Urothelium cell line (cell line): ENCODE measurements at places on chromosomes 13 and 19.
A peak's percentile ranks its signal among the peaks of the same experiment; 100 is the strongest.

GRCh38 chr19:2266183-2266993 lies 10.2 kb upstream of the JSRP1 start:
- DNase-seq = peak; percentile 68

- no peak for DNase-seq
Observed at GRCh38 chr13:98570929-98571372, 6.0 kb downstream of the STK24 start.

DNA sequence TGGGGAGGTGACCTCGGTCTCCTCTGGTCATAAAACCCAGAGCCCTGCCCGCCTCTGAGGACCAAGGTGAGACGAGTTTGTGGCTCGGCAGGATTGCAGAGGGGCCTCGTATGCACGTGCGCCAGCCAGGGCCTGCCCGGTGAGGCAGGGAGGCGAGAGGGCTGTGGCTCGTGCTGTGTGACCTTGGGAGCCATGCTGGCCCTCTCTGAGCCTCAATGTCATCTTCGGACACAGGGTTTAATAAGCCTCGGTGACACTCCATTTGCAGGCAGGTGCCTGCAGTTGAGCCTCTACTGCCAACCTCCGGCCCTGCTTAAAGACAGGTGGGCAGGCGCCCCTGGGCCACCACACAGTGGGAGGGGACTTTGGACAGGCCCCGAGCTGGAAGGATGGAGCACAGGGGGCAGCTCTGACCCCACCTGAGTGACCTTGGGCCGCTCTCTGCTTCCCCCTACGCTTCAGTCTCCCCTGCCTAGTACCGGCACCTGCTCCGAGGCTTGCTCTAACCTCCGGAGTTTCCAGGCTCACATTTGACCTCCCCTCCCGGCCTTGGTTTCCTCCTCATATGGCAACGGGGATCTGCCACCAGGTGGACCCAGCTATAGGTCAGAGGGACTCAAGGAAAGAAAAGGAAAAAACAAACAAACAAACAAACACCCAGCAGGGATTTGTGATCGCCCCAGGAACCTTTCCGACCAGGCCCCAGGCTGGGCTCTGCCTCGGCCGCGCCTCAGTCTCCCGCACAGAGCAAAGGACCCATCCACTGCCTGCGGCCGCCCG lies 3.1 kb downstream of the ZBTB7A start:
- DNase-seq = no peak

DNA sequence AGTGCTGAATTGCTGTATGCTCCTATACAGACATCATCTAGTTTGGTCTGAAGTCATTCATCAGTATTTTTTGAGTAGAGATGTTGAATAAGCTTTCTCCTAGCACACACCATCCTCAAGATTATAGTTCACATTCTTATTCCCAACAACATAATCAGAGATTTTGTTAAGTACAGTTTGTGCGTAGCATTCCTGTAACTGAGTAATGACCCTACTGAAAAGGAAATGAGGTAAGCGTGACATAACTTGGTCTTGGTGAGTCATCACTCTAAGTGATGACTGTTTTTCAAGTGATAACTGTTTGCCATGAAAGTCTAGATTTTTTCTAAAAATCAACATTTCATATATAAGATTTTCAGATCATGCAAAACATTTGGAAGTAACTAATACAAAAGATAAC lies 18.5 kb upstream of the FAM216B start:
- DNase-seq = peak; percentile 6

- DNase-seq = no peak
Observed at GRCh38 chr13:73224703-73225102, 165.9 kb downstream of the KLF5 start.

DNA sequence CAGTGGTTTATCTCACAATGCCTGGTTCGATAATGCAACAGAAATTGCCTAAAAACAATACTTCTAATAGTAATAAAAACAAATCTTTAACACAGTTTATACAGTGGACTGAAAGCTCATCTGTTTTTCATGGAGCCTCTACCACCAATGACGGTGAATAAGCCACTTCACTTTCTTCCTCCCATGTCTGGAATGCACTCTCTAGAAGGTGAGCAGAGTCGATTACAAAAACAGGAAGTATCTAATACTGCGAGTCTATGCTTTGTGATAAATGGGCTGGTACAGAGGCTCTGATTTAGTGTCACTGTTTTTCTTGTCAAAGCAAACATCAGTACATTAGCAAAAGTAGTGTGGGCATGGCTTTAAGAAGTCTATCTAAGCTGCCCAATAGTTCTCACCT lies 1348.6 kb upstream of the SLC10A2 start:
- DNase-seq = no peak

GRCh38 chr13:99356262-99357091 lies 49.3 kb upstream of the GPR183 start:
- no peak for DNase-seq

- peak; percentile 29 for DNase-seq
Observed at GRCh38 chr19:43574424-43575155, 737 bp downstream of the XRCC1 start.

DNA sequence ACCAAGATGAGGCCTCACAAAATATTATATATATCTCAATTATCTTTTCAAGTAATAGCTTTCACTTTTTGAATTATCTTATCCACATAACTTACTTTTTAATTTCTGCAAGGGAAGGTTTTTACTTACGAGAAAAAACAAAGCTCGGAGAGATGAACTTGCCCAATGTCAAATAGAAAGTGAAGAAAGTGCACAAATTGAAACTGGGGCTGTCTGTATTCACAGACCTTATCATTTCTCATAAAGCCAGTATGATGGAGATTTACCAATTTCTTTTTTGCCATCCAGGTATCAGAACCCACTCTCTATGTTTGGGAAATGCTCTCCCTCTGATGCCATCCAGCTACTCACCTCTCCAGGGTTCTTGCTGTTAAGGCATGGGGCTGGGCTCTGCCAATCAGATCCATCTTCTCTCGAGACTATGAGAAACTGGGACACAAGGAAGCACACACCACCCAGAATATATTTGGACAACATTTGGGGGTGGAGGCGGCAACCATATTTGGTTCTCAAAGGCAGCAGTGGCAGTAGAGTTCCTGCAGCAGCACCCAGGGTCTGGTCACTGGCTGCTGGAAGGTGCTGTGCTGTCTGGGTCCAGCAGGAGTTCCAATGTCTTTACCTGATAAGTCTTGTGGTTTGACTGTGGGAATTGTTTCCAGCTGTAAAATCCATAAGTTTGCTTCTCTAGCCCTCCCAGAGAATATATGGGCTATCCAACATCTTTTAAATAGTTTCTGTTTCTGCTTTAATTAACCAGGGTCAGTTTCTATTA lies 45.8 kb upstream of the SCEL start:
- DNase-seq = no peak

GRCh38 chr13:36685927-36686326 lies 12.1 kb downstream of the SERTM1 start:
- no peak for DNase-seq

DNA sequence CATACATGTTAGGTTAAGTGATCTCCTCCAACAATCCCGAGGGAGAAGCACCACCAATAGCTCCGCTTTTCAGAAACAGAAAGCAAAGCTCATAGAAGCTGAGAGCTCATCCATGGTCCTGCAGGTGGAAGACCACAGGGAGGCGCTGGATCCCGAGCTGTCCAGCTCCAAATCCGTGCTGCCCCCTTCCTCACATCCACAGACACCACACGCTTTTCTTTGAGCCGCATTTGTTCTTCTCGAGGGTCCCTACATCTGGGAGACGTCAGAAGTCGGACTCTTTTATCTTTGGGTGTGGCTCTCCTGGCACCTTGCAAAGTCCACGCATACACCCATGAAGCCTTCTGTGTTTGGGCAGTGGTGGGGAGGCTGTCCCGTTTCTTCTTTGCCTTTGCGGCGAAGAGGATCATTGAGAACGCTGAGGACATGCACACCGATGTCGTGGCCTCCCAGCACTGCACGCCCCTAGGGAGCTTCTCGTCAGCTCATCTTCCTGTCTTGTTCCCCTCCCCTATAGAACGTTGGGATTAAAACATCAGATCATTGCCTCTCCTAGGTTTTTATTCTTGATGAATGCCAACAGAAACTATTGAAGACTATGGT lies 184.8 kb downstream of the TEX29 start:
- DNase-seq = peak; percentile 29

DNA sequence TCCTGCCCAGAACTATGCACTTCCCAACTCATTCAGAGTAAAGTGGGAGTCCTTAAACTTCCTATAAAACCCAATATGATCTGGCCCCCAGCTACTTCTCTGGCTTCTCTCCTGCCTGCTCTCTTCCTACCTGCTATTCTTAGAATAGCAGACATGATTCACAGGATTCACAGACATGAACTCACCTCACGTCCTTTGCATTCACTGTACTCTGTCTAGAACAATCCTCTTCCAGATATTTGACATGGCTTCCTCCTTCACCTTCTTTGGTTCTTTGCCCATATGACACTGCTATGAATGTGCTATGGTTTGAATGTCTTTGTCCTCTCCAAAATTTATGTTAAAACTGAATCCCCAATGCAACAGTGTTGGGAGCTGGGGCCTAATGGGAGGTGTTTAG lies 154.9 kb downstream of the UGGT2 start:
- no peak for DNase-seq

DNA sequence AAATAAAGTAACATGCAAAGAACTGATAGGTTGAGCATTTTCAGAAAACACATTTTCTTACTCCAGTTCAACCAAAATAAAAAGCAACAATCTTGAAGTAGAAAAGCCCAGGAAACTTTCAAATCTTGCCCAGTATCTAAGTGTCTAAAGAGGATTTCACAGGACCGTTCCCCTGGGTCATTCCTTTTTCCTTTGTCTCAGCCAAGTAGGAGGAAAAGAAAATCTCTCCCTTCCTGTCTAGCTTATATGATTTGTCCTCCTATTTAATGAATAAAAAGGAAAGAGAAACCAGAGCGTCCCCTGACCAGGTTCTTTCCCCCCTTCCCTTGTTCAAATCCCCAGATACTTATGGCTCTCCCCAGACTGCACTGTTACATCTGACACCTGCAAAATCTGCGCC lies 248.0 kb downstream of the KCTD12 start:
- no peak for DNase-seq

- DNase-seq = no peak
Observed at GRCh38 chr19:12913011-12913561, 6.0 kb downstream of the SYCE2 start.

GRCh38 chr13:46184277-46184699 lies 2.3 kb upstream of the LCP1 start:
- DNase-seq = peak; percentile 11

DNA sequence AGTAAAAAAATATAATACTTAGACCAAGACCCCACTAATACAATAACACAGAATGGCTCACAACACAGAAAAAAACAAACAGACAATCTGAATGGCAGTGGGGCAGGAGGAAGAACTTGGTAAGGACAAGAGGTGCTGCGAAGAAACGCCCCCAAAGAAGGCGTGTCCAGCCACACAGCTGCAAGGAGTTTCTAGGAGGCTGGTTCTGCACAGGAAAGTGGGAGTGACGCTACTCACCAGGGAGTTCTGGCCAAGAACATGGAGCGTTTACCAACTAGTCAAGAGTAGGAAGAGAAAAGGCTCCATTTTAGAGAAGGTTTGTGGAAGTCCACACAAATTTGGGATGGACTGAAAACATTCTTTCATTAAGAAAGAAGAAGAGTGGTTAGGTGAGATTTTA lies 95.3 kb upstream of the SLC15A1 start:
- no peak for DNase-seq

- DNase-seq = no peak
Observed at GRCh38 chr13:61901946-61902541, 486.4 kb upstream of the PCDH20 start.

DNA sequence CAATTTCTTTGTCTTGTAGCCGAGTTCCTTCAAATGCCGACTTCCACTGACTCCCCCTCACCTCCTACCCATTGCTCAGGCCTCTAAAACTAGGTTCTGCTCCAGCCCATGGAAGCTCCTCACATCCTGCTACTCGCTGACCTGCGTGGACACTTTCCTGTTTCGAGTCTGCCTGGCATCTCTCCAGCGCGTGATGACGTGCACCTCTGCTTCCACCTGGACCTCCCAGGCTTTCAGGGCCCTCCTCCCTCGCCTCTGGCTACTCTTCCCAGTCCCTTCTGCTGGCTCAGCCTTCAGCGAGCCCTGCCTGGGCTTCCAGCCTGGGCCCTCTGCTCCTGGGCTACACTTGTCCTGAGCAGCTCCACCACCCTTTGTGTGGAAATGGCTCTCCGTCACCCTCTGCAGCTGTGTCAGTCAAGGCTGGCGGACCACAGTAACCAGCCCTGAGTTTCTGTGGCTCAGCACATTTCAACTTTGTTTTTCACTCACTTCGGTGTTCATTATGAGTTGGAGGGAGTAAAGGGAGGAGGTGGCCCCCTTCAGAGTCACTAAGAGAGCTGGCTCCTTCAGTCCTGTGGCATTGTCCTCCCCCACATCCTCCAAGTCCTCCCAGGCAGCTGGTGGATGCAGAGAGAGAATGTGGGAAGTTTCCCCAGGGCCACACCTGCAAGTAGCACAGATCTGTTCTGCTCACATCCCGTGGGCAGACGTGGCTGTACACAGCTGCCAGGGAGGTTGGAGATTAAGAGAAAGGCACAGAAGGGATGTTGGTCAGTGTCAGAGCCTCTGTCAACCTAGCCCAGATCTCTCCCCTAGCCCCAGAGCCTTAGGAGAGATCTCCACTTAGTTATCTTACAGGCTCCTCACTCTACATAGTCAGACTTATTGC lies 49.4 kb downstream of the SERP2 start:
- no peak for DNase-seq

GRCh38 chr13:113948034-113948742 lies 25.7 kb downstream of the C13orf46 start:
- DNase-seq = no peak

DNA sequence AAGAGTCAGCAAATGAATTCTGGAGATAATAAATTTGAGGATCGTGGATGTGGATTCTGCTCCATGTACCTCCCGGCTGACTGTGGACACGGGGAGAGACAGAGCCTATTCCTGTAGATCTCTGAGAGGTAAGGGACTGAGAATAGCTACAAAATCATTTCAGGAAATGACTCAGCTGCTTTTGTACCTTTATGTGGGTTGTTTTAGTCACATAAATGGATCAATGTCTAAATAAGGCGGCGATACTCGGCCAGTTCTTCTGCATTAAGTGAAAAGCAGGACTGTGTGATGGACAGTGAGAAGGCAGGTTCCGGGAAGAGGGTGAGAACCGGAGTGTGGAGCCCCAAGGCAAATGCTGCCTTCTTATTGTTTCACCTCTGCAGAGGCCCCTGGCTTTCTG lies 128.1 kb downstream of the EFNB2 start:
- DNase-seq = peak; percentile 4

- no peak for DNase-seq
Observed at GRCh38 chr13:50631041-50631440, 212.5 kb downstream of the DLEU7 start.

- DNase-seq = peak; percentile 1
Observed at GRCh38 chr13:79522583-79522982, 41.6 kb downstream of the NDFIP2 start.
